ENCODE measurements at places on chromosomes 12 and 14.

DNA sequence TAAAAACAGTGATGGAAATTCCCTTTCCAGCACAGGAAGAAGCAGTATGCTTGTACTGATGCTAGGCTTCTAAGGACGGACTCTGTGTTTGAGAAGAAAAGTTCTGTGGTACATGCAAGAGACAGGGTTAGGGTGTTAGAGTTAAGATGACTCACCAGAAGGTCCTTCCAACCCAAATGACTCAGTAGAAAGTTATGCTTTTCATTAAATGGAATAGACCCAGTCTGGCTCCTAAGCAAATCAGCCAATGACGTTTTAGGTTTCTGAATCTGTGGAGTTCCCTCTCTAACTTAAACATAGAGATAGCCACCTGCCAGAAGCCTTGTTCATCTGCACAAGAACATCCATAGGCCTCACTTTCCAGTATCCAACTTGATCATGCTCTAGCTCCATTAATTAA, 5.7 kb downstream of the PTHLH start:
- no peak for DNase-seq

- DNase-seq: no peak
These were observed 204.9 kb downstream of the TMX1 start for GRCh38 chr14:51445001-51445390.

GRCh38 chr12:82857911-82858533, 171.3 kb downstream of the TMTC2 start:
- no peak for DNase-seq

DNA sequence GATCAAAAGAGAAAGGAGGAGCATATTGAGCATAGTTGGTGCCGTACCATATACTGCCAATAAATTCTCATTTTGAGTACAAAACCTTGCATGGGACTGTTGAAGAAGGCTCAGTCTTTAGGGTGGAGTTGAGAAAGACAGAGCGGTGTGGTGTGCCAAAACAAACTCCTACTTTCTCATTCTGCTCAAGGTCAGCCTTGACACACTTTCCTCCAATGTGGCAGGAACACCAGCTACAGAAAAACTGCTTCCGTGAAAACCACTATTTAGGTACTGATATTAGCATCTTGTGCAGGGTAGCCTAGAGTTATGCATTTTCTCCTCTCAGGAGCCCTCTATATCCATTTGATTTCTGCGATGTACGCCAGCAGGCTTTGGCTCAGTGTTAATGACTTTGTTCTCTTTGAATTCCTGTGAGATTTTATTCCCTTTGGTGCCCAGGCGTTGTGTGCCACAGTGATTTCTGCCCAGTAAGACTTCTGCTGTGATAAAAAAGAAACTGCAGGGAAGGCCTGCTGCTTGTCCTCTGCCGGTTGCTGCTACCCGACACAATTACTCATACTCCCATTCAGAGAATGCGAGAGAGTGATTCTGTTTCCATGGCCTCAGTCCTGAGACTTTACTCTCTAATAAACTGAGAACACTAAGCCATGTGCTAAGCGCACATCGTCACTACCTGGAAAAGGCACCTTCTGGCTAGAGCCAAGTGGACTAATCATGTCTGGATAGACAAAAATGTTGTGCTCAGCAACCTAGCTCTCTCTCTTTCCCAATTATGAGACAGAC, 88.3 kb upstream of the MDM1 start:
- no peak for DNase-seq

DNA sequence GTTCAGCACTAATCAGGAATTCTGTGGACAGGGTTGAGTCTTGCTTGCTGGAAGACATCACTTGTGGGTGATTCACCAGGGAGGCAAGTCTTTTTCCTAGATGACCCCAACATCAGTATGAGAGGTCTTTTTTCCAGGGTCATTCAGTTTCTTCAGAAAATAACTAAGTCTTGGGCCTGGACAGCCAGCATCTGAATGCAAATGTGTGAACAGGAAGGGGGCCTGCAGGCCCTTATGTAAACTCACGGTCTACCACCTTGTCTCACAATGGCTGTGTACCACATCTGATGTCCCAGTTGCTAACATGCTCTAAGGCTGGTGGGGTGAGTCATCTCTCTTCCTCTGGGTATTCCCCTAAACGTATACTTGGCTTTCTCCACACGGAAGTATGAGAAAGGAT, 79.2 kb downstream of the HECTD4 start:
- no peak for DNase-seq

DNA sequence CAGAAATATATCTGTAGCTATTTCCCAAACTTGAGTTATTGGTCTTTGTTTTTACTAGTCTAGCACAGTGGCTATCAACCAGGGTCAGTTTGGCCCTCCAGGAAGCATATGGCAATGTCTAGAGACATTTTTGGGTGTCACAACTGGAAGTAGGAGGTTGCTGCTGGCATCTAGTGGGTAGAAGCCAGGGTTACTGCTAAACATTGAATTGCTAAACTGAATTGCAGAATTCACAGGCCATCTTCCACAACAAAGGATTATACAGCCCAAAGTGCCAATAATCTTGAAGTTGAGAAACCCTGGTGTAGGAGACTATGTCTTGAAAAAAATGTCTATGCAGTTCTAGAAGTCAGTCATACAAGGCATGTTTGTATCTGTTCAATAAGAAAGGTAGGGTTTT, 27.7 kb downstream of the ARHGAP5 start:
- no peak for DNase-seq
